Esophagus (tissue), 2 donors: ENCODE measurements at places on chromosomes 7 and 10. TPM values are rescaled to one million over a fixed set of nuclear protein-coding genes. Genes with fewer than 3 reads are reported as not detected.

The LRRC4 gene
- polyA plus RNA-seq: 2.1 TPM

The SND1 gene
- 23.1 TPM for polyA plus RNA-seq

The FLNC gene
- polyA plus RNA-seq: 7.7 TPM

The DYDC2 gene
- 0.77 TPM for polyA plus RNA-seq

The RBM48 gene
- polyA plus RNA-seq: 6.3 TPM

The TBXAS1 gene
- 5.9 TPM for polyA plus RNA-seq

The CBX3 gene
- 51.1 TPM for polyA plus RNA-seq

The FOXI2 gene
- 0.45 TPM for polyA plus RNA-seq

The WEE2 gene
- not detected for polyA plus RNA-seq

The CTAGE8 gene
- 2.5 TPM for polyA plus RNA-seq

The DUSP5 gene
- 107 TPM for polyA plus RNA-seq

The SPDYE9 gene
- not detected for polyA plus RNA-seq

The ZC3HAV1 gene
- polyA plus RNA-seq: 7.6 TPM

The SLC26A5 gene
- 0.01 TPM for polyA plus RNA-seq

The CYP26A1 gene
- not detected for polyA plus RNA-seq

The COBL gene
- polyA plus RNA-seq: 6.1 TPM

The HABP2 gene
- not detected for polyA plus RNA-seq

The BTBD16 gene
- 0.20 TPM for polyA plus RNA-seq

The LIPJ gene
- not detected for polyA plus RNA-seq

The GHRHR gene
- polyA plus RNA-seq: not detected

The WDR11 gene
- 17.4 TPM for polyA plus RNA-seq

The RASA4B gene
- polyA plus RNA-seq: 4.6 TPM

The LLCFC1 gene
- polyA plus RNA-seq: not detected

The TSPAN14 gene
- polyA plus RNA-seq: 50.6 TPM

The ECHS1 gene
- polyA plus RNA-seq: 105 TPM

The KCND2 gene
- polyA plus RNA-seq: 0.04 TPM

The ZNF107 gene
- polyA plus RNA-seq: 1.4 TPM

The ATOH7 gene
- not detected for polyA plus RNA-seq

The IFIT3 gene
- polyA plus RNA-seq: 1.4 TPM

The ASB10 gene
- not detected for polyA plus RNA-seq

The MRPS24 gene
- polyA plus RNA-seq: 70.4 TPM

The TMEM184A gene
- polyA plus RNA-seq: 80.2 TPM

The NEUROD6 gene
- polyA plus RNA-seq: 0.01 TPM

The AP3M1 gene
- 7.1 TPM for polyA plus RNA-seq

The FHIP2A gene
- polyA plus RNA-seq: 3.2 TPM

The TAS2R4 gene
- 0.51 TPM for polyA plus RNA-seq

The CACNB2 gene
- polyA plus RNA-seq: 3.8 TPM

The CDK1 gene
- polyA plus RNA-seq: 22.4 TPM

The AKR1C4 gene
- polyA plus RNA-seq: not detected

The ZNF282 gene
- 11.7 TPM for polyA plus RNA-seq

The GIMAP4 gene
- polyA plus RNA-seq: 4.6 TPM

The HMX2 gene
- 0.08 TPM for polyA plus RNA-seq

The SPDYE1 gene
- not detected for polyA plus RNA-seq

The IL2RA gene
- polyA plus RNA-seq: 0.16 TPM

The CABCOCO1 gene
- 0.35 TPM for polyA plus RNA-seq

The TUBB8 gene
- polyA plus RNA-seq: not detected

The ANKRD1 gene
- 0.96 TPM for polyA plus RNA-seq
